ENCODE measurements at places on chromosomes 2 and 18.

DNA sequence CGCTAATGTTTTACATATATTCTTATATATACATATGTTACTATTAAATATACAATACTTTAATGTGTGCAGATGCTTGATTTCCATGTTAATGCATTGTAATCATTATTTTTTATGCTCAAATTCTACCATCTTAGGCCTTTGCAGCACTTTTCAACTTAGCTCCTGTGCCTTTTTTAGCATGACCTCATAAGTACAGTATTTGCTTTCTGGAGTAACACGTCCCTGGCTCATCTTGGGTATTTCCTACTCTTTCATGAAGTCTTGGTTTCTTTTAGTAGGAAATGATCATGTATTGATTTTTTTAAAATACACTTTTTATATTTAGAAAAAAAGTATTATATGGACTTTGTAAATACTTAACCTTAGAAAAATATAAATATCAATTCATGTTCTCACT lies 36.5 kb downstream of the CAB39 start:
- DNase-seq = no peak

DNA sequence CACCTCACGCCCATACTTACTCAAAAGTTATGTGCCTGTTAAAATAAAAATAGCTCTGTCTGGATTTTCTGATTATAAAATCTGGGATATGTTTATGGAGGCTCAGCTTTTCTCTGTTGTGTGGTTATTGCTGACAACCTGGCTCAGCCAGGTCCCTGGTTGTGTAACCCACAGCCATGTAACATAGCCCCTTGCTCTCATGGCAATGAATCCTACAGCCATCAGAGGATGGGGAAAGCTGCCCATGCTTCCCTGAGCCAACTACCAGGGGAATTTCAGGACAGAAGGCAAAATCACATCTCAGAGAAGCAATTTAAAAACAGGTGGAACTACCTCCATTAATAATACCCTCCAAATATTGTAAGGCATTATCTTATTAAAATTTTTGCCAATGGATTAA lies 29.7 kb downstream of the ST8SIA5 start:
- no peak for DNase-seq

DNA sequence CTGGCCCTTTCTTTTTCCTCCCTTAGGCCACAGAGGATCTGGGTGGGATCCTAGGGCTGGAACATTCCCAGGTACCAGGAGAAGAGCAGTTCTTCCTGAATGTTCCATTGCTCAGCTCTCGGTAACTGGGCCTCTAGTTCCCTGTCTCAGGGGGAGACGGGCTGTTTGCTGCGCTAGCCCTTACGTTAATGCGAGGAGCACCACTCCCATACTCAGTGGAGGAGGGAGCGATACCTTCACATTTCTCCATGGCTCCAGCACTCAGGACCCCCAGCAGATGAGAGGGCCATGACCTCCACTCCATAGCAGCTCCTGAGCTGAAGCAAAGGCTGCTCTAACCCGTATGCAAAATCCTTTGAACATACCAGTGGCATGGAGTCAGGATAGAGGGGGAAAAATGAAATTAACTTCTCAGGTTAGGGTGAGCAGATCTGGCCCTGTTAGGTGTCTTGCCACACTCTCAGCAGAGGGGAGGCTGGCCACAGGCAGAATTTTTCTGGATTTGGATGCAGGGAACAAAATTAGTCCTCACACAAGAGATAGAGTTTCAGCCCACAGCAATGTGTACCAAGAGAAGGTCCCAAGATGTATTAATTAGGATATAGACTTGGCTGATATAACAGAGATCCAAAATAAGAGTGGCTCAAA lies 206.7 kb downstream of the ZFP36L2 start:
- no peak for DNase-seq

GRCh38 chr18:55900380-55900779 lies 312.4 kb upstream of the TCF4 start:
- DNase-seq = no peak

GRCh38 chr2:6443061-6443823 lies 422.5 kb downstream of the CMPK2 start:
- DNase-seq = no peak

DNA sequence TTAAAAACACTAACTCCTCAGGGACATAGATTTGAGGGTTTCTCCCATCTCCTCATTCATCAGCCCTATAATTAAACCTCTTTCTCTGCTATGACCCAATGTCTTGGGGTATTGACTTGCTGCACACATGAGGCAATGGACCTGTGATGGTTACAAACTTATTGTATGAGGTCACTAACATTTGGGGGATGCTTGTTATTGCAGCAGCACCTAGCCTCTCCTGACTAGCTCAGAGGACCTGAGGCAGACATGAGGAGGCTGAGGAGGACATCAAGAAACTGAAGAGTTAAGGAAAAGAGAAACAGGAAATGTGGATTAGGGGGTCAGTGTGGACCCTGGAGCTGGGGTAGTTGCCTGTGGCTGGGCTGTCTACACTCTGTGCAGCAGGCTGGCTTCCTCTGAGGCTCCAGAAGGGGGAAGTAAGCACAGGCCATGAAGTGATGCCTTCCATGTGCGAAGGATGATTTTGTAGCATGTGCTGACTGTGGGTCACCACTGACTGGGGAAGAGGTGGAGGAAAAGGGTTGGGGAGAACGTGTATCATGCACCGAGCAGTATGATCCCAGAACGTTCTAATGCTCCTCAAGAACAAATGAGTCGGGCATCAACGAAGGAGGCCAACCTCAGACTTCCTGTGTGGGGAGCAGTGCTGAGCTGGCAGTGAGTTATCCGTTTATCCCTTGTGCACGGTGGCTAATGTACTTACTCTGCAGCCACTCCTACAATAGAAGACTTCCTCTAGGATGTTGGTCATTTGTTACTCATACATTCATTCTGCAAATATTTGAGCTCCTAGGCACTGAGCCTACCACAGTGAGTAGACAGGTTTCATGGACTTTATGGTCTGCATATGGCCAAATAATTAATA lies 42.1 kb upstream of the RFX8 start:
- DNase-seq = no peak

- peak; percentile 50 for DNase-seq
These were observed 27.2 kb downstream of the EIF2AK3 start for GRCh38 chr2:88600038-88600465.

- DNase-seq = no peak
These were observed 1051.3 kb upstream of the NRXN1 start for GRCh38 chr2:52083214-52083613.

DNA sequence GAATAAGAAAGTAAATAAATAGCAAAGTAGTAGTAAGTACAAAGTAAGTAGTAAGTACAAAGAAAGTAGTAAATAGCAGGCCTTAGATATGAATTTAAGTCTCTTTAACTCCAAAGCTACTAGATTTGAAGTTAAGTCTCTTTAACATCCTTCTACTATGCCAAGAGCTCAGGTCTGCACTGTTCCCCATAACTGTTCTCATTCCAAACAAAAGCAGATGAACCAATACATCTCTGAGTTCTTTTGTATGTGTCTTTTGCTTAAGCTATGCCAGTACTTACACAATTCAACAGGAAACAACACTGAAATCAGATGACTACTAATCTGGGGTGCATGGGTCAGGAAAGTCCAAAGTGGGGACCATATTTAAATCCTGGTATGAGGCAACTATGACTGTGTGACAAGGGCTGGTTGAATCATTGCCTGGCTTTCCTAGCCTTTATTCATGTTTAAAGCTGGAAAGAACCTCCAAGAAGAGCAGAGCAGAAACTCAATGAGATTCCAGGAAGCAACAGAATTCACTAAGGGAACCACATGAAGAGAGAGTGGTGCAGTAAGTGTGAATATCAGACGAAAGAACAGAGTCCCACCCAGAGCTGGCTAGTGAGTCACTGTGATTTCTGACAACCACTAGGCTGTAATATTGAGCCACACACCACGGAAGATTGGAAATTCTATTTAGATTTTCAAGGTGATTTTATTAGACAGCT lies 51.0 kb upstream of the CYP26B1 start:
- DNase-seq = no peak

DNA sequence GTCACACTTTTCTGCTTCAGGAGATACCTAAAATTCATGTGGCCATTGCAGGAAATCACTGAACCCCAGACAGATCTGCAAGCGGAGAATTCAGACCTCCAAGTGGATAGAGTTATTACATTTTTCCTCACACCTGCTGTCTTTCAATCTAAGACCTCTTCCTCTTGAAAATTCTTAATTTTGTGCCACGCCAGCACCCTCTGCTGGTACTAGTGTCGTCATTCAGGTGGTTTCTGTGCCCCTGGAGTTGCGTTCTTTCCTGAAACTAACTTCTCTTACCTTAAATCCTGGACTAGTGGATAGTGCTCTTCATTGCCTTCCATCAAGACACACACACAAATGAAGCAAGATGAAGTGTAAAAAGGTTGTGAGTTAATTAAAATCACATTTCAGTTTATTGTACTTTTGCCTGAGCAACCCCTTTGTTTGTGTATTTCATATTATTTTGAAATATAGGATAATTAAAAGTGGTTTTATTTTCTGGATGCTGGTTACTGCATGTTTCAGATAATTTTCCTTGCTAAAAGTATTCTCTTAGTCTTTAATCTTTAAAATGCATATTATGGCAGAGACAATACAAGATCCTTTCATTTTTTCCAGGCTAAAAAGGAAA lies 1.6 kb upstream of the DNER start:
- no peak for DNase-seq

GRCh38 chr2:172777431-172777830 lies 41.8 kb downstream of the RAPGEF4 start:
- no peak for DNase-seq

DNA sequence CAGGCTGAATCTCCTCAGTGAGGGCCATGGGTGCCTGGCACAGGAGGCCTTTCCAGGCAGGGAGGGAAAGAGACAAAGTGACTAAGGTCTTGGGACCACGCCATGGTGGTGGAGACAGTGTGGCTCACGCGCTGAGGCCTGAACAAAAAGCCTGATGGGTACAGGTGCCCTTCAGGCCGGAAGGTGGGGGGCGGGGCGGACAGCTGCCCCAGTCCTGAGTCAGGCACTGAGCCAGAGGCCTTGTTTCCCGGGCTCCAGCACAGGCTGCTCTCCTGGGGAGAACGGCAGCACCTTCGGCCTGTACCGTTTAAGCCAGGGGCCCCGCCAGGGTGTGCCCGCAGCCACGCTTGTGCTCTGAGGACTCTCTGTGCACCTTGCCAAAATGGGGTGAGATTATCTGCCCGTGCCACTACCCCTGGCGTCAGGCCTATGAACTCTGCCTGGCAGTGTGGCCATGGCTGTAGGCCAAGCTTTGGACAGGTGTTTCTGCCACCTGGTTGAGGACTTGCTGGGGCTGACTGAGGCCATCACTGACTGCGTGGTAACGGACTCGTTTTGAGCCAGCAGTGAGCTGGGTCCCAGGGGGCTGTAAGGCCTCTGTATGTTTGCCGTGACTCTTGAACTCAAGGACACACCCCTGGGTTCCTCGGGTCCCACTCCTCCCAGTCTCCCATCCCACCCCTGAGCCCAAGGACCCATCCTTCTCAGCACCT lies 31.7 kb upstream of the DNMT3A start:
- DNase-seq = no peak

GRCh38 chr2:14535156-14535555 lies 97.4 kb upstream of the LRATD1 start:
- DNase-seq = no peak
